Fibroblast of the aortic adventitia (primary cell): ENCODE measurements at places on chromosomes 1 and 21. TPM values are rescaled to one million over a fixed set of nuclear protein-coding genes. Genes with fewer than 3 reads are reported as not detected.

DNA sequence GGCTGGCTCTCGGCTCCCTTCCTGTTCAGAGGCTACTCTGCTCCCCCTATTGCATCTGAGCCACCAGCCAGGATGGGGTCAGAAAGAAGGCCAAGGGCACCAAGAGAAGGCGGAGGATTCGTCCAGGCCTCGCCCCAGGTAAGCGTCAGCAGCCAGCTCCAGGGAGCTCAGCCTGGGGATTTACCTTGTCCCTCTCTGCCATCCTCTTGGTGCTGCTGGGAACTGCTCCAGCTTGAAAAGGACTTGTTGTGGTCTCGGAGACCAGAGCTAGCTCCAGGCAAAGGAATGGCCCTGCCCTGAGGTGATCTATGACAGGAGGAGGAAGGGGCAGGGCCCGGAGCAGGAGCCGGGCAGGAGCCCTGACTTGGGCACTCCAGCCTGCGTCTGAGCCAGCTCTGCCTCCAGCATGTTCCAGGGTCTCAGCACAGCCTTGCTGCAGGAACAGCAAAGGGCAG, 113.7 kb upstream of the IFFO2 start:
- no peak for DNase-seq

GRCh38 chr1:53172426-53173128, 24.0 kb upstream of the CPT2 start:
- DNase-seq, result peak; percentile 75

Gene SLC45A1
- 2.0 TPM in 2 replicates for total RNA-seq

GRCh38 chr1:5678759-5679158, 313.5 kb downstream of the NPHP4 start:
- DNase-seq, result no peak

GRCh38 chr1:5908461-5909375, 83.5 kb downstream of the NPHP4 start:
- no peak for DNase-seq

Gene CYP4Z1
- not detected in 2 replicates for total RNA-seq

- peak; percentile 87 for DNase-seq
Observed at GRCh38 chr1:163673759-163674151, 352.0 kb downstream of the NUF2 start.

GRCh38 chr1:29312469-29313461, 76.4 kb downstream of the PTPRU start:
- DNase-seq, result no peak

- no peak for DNase-seq
Observed at GRCh38 chr1:17509363-17509762, 30.1 kb upstream of the ARHGEF10L start.

- DNase-seq, result peak; percentile 92
Observed at GRCh38 chr1:84772428-84772943, 82.2 kb upstream of the SSX2IP start.

DNA sequence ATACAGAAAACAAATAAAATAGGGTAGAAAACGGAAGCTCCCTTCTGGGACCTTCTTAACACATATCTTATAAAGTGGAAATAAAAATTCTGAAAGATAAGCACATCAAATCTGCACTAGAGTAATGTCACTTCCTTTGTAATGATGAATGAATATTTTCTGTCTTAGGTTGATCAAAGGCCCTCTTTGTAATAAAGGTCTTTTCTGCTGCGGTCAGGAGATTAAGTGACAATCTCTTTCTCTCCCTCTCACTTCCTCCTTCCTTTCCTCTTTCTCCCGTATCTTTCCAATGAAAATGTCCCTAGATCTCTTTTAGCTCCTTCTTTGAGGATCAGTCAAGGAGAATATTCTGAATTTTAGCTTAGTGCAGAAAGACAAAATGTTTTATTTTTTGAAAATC, 33.8 kb downstream of the TMCO1 start:
- DNase-seq, result no peak

Gene OR2L5
- total RNA-seq, result under 0.01 TPM in 1 of 2 replicates, not detected in the other

Gene LIN28A
- total RNA-seq, result not detected in 2 replicates

- no peak for DNase-seq
Observed at GRCh38 chr1:229058111-229058561, 212.8 kb upstream of the RAB4A start.

Gene INTS11
- total RNA-seq, result 35.0 and 53.1 TPM in 2 replicates

GRCh38 chr1:11989669-11990068, 9.4 kb downstream of the MFN2 start:
- DNase-seq, result no peak

DNA sequence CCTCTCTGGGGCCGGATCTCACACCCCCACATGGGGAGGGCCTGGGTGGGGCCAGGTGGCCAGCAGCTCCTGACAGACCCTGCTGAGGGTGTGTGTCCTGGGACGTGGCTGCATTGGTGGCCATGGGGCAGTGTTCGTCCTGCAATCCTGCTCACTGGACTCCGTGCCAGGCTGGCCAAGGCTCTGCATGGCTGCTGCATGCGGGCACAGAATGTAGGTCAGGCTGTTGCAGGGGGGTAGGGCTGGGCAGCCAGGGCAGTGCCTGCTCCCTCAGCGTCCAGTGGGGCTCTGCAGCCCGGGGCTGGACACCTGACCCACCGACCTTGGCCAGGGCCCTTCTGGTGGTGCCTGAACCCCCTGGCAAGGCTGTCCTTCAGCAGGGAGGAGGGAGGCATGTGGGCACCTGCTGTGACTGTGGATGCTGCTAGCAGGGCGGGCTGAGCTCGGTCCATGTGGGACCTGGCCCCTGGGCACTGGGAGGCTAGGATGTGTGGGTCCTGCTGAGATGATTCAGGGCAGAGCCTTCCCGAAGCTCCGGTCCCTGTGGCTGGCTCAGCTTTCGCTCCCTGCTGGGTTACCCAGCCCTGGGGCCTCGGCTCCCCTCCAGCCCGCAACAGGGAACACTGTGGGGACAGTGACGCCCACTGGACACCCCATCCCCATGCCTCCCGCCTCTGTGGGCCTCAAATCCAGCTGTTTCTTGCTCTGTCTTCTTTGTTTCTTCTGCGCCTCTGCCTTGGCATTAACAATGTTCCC, 14.9 kb upstream of the PLCH2 start:
- DNase-seq, result no peak

Gene IVL
- not detected in 2 replicates for total RNA-seq

Gene CELSR2
- total RNA-seq, result 0.36 and 0.90 TPM in 2 replicates

Gene TEX38
- not detected in 2 replicates for total RNA-seq

Gene HES4
- total RNA-seq, result 0.36 and 0.82 TPM in 2 replicates

Gene MAD2L2
- 17.6 and 33.1 TPM in 2 replicates for total RNA-seq

DNA sequence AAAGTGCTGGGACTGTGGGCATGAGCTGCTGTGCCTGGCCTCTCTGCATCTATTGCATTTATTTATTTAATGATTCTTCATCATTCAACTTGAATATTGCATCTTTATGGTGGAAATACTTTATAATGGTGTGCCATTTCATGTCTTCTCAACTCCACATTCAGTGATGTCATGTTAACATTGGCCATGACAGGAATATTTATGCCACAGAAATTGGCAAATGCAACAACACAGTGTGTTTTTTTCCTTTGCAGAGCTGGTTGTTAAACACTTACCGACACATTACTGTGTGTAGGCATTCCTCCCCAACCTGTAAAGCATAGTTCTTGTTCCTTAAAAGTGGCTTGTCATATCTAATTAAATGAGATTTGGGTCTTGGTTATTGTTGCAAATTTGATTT, 57.4 kb upstream of the WDR26 start:
- no peak for DNase-seq

Gene DCLRE1B
- 2.5 and 14.1 TPM in 2 replicates for total RNA-seq

GRCh38 chr1:174103766-174104165, 55.6 kb upstream of the RABGAP1L start:
- DNase-seq, result no peak

DNA sequence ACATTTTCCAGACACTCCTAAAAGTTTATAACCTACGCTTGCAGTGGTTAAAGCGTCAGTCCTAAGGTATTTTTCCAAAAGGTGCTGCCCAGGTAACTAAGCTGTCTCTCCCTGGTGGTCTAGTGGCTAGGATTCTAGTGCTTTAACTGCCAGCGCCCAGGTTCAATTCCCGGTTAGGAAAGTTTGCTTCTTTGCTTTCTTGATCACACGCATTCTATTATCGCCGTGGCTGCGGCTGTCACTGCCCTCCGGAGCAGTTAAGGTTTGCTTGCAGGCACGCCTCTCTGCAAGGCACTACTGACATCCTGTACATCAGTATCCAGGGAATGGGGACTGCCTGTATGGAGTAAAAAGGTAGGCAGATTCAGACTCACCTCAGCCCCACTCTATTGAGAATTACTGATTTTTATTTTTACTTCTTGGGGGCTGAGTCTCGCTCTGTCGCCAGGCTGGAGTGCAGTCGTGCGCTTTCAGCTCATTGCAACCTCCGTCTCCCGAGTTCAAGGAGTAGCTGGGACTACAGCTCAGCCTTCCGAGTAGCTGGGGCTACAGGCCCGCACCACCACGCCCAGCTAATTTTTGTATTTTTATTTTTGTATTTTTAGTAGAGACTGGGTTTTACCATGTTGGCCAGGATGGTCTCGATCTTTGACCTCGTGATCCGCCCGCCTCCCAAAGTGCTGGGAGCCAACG, 53.2 kb upstream of the CFAP126 start:
- no peak for DNase-seq

Gene MATN1
- total RNA-seq, result 0.18 and 0.25 TPM in 2 replicates

GRCh38 chr1:80769208-80769750, 1031.5 kb upstream of the ADGRL2 start:
- DNase-seq, result no peak

Gene FAM78B
- 0.25 and 0.27 TPM in 2 replicates for total RNA-seq

- DNase-seq, result no peak
Observed at GRCh38 chr1:241485145-241485544, 34.4 kb downstream of the FH start.

DNA sequence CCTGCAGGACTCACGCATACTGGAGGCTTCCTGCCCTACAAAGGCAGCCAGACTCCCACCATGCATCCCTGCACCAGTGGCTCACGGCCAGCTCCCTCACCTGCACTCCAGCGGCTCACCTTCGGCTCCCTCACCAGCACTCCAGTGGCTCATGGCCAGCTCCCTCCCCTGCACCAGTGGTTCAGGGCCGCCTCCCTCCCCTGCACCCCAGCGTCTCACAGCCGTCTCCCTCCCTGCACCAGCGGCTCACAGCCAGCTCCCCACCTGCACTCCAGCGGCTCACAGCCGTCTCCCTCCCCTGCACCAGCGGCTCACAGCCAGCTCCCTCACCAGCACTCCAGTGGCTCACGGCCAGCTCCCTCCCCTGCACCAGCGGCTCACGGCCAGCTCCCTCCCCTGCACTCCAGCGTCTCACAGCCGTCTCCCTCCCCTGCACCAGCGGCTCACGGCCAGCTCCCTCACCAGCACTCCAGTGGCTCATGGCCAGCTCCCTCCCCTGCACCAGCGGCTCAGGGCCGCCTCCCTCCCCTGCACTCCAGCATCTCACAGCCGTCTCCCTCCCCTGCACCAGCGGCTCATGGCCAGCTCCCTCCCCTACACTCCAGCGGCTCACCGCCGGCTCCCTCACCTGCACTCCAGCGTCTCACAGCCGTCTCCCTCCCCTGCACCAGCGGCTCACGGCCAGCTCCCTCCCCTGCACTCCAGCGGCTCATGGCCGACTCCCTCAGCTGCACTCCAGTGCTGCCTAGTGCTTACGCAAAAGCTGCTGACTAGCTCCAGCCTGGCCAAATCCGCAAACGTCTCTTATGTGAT, 324.5 kb downstream of the NPHP4 start:
- no peak for DNase-seq

DNA sequence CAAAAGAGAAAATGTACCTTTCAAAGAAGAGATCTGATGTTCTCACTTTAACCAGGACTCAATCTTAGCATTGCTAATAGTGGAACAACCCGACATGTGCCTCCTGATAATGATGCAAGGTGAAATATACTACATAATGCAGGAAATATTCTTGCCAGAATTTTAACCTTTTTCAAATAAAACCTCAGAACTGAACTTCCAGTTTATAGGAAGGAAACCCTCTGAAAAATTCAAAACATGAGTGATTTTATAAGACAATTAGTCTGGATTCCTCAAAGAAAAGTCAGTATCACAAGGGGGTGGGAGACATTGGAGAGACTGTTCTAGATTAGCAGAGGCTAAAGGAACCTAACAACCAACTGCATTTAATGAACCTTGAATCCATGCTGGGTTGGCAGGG, 18.1 kb downstream of the AHCYL1 start:
- no peak for DNase-seq

- no peak for DNase-seq
Observed at GRCh38 chr1:198620951-198621824, 17.7 kb upstream of the PTPRC start.

- no peak for DNase-seq
Observed at GRCh38 chr1:39076799-39077148, 50.6 kb downstream of the NDUFS5 start.
